Sciatic nerve (tissue), 2 donors: ENCODE measurements at places on chromosomes 13 and 19.

- no peak for DNase-seq
Observed at GRCh38 chr19:37348060-37348459, 22.8 kb upstream of the ZNF527 start.

DNA sequence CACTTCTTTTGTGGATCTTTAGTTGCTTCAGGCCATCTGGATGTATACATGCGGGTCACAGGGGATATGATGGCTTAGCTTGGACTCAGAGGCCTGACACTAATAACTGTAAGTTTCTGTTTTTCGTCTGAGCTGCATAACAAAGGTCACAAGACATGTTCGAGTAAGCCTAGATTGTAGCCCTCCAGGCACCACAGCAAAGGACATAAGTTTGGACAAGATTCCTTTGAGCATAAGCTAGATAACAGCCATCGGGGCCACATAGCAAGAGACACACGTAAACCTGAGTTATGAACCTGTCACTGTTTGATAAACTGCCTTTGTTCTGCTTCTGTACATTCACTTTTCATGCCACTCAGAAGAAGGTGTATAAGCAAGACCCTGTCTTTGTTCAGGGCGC, 14.6 kb downstream of the IGFL3 start:
- no peak for DNase-seq

DNA sequence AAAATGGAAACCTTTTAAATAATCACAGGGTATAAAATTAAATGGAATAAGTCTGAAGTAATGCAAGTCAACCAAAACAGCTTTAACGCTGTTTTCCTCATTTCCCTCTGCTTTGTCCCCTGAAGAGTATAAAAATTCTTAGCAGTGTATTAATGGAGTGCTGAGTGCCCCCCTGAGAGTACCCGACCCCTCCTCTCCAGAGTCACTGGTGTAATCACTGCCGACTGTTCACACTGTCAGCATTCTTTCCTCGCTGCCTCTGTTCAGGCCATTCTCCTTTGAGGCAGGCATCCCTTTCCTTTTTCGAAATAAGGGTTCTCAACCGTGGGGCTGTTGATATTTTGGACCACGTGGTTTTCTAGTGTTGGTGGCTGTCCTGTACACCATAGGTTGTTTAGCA, 146.9 kb upstream of the SLC10A2 start:
- no peak for DNase-seq

- peak; percentile 92 for DNase-seq
Observed at GRCh38 chr19:46859637-46860124, 1.1 kb upstream of the ARHGAP35 start.

- DNase-seq, result no peak
Observed at GRCh38 chr13:27036236-27036981, 135.2 kb downstream of the USP12 start.

DNA sequence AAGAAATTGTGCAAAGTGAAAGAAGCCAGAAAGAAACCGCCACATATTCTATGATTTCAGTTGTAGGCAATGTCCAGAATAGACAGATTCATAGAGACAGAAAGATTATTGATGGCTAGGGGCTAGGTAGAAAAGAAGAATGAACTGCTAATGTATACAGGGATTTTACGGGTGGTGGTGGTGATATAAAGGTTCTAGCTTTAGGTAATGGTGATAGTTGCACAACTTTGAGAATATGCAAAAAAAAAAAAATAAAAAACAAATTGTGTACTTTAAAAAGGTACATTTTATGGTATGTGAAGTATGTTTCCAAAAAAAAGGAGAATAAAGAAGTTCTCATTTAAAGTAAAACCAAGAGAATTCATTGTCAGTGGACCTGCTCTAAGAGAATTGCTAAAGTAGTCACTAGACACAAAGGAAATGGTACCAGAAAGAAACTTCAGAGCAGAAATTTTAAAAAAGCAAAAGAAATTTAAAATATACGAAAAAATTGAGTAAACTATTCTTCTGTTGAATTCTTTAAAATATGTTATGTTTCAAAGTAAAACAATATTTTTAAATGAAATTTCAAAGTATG, 680.1 kb downstream of the UQCRFS1 start:
- DNase-seq, result no peak

GRCh38 chr19:14073261-14073924, 807 bp downstream of the MISP3 start:
- peak; percentile 83 for DNase-seq

DNA sequence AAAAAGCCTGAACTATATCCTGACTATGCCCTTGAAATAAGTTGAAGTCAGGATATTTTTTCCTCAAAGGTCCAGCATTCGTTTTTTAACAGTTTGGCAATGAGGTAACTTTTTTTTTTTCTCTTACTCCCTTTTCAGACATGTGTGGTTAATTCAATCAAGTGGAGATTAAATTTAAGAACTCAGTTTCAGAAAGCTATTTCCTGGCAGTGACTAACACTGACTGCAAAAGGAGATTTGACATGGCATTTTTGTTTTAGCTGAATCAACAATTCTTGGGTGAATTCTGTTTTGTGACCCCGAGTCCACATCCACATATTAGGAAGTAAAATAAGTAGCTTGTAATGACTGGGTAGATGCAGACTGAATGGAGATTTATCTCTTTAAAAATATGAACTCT, 716.4 kb downstream of the PCDH9 start:
- no peak for DNase-seq

DNA sequence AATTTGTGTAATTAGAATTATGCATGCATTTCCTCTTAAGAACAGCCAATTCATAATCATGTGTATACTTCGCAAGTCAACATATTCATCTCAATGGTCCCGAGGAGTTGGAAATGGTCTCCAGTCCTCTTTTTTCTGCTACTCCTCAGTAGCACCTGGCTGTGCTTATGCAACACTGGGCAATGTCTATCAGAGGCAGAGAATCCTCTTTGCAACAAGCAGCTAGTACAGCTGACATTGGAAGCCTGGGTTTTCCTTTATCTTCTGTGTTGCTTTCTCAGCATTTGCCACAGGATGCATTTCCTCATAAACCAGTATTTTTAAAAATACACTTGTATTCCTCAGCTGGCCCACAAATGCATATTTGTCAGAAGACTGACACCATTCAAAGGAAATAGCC, 405.3 kb upstream of the GPC6 start:
- no peak for DNase-seq

DNA sequence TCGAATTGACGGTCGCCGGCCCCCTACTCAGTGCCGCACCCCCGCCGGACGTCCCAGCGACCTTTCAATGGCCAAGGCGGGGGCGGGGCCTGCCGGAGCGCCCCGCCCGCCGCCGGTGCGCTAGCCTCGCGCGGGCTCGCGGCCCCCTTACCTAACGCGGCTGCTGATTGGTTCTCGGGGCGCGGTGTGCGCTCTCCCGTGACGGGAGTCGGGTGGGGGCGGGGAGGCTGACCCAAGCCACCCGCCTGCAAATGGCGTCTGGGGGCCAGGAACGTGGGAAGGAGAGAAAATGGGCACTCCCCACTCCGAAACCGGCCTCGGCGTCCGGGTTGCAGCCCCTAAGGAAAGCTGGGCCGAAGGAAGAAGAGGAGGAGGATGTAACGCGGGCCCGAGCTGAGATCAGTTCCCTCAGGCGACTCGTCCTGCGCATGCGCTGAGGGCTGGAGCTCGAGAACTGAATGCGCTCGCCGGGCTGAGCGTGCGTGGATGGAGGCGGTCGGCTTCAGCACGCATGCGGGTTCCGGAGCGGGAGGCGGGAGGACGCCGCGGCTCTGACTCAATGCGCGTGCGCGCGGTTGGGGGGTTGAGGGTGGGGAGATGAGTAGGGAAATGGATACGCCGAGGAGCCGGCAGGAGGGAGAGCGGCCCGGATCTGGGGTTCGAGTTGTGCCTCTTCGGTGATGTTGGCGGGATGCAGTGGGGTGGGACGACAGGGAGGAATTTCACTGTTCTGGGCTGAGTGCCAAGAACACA, at the start of gene SMG9:
TSS of gene SMG9 (minus strand) at position 460 of the 753 bp plus-strand sequence. CDS start 4,221 bp downstream, outside the sequence.
- DNase-seq, result peak; percentile 99

- no peak for DNase-seq
Observed at GRCh38 chr19:46931202-46931601, 70.4 kb downstream of the ARHGAP35 start.

DNA sequence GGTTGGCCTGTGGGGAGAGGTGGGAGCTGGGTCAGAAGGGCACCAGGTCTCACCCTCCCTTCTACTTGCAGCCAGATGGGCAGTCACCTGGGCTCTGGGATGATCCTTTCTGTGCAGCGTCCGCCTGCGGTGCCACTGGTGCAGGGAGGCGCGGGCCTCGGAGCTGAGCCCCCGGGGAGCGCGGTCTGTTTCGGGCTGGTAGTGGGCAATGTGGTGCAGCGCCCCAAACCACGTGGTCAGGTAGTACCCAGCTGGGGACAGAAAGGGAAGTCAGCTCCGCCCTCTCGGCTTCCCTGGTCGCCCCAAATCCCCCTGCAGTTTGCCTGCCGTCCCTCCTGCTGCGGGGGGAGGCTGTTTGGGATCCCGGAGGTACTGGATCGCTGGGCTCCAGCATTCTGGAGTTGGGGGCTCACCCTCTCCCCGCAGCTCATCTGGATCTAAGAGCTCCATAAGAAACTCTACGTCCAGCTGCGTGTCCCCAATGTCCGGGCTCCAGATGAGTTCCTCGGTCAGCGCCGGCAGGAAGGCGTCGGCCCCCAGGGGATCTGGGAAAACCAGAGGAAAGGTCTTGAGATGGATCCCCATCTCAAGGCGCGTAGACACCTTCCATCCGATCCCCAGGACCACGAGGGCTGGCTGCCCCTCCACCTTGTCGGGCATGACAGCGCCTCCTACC, 8.8 kb downstream of the RINL start:
- DNase-seq, result no peak

DNA sequence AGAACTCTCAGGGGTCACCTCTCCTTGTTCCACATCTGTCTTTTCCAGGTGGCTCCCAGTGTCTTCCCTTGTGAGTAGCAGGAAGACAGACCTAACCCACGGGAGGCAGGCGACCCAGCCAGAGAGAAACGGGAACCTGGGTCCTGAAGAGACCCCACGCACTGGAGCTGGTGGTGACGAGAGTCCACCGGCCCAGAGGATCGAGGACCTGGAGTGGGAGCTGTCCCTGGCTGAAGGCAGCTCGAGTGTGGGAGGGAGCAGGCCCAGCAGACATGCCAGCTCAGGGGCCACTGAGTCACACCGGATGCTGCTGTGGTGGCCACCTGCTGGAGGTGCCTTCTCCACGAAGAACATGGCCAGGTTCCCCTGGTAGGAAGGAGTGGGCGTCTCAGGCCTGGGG, 66.5 kb upstream of the ATP12A start:
- no peak for DNase-seq

DNA sequence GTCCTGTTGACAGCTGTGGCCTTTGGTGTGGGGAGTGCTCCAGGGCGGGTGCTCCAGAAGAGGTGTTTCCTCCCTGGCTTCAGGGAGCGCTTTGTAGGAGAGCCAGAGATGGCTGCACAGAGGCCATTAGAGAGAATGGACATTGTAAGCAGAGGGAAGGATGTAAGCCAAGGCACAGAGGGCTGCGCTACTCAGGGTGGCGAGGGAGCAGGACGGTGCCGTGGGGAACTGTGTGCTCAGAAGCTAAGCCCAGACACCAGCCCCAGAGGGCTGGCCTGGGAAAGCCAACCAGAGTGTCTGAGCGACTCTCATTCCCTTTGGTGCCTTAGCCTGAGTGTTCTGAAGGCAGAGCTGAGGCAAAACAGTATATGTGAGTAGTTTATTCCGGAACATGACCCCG, 92.2 kb downstream of the TSHZ3 start:
- DNase-seq, result no peak

- DNase-seq, result no peak
Observed at GRCh38 chr13:40193286-40194223, 472.9 kb downstream of the FOXO1 start.

DNA sequence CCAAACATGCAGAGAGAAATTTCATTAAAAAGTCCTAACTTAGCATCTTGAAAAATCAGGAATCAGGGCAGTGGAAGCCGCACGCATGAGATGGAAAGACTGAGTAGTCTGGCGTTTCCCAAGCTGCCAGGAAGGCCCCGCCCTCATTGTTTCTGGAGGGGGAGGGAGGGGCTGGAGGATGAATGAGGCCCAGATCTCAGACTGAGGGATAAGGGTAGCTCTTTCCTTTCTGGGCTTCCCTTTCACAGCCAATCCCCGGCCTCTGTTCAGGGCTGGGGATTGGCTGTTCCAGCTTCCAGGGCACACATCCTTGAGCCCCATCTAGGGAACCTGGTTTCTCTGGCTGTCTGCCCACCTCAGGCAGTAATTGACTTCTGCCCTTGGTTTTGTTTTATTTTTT, 7.3 kb downstream of the C19orf53 start:
- DNase-seq, result peak; percentile 86

DNA sequence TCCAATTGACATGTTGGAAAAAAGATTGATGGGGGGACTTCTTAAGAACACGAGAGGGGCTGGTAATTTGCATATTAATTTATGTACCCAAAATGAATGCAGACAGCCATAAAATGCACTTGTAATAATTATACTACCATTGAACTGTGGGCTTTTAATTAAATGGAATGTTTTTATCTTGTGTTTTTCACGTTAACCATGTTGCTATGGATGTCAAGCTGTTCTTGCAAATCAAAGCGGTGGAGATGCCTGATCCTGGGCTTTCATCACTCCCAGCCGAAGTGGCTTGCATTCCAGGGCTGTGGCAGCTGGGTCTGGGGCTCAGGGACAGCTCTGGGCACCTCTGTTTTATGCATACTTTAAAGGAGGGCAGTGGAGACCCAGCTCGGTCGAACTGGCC, 179.4 kb upstream of the TMTC4 start:
- DNase-seq, result no peak

DNA sequence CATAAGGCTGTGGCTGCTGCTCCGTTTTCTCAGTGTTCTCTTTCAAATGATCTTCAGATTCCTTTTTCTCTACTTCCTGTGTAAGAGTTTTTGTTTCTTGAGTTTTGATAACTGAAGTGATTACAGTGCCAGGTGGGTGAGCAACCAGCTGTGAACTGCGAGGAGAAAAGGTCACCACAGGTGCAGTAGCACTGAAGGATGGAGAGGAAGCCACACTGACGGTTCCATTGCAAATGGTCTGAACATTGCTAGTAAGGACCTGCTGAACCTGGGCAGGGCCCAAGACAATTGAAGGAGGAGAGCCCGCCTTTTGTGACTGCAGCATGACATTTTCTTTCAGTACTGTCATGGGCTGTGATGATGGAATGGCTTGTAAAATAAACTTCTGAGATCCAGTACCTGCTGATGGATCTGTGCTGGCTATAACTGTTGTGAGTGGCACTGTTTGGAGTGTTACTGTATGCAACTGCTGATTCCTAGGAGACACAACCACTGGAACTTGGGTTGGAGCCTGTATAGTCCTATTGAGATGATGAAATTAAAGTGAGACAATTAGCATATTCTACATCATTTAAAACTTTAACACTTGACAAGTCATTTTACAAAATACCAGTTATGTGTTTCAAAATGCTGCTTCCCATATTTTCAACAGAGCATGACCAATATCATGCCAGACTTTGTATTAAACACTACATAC, 85.5 kb downstream of the ELF1 start:
- DNase-seq, result no peak

GRCh38 chr13:35723053-35723461, 246.6 kb upstream of the MAB21L1 start:
- no peak for DNase-seq

- no peak for DNase-seq
Observed at GRCh38 chr19:45180936-45181335, 2.4 kb downstream of the BLOC1S3 start.
